ENCODE measurements at places on chromosomes 3 and 15.

- DNase-seq = no peak
Observed at GRCh38 chr15:90439946-90440345, 51.9 kb downstream of the IQGAP1 start.

DNA sequence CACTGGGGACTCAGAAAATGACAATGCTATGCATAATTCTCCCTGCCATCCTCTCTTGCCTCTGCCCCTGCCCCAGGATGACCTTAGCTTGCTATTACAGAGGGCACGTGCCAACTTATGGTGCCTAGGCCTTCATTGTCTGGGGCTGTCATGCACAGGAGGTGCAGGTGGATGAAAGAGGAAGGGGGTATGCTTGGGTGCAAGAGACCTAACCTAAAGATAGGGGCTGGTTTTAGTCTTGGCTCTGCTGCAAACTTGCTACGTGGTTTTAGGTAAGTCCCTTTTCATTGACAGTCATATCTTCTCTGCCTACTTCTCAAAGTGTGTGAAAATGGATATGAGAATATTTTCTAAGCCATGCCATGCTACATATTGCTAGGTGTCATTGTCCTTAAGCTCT lies 161.3 kb downstream of the EPHB1 start:
- no peak for DNase-seq

GRCh38 chr3:100288288-100288894 lies 27.6 kb downstream of the TBC1D23 start:
- DNase-seq = no peak

DNA sequence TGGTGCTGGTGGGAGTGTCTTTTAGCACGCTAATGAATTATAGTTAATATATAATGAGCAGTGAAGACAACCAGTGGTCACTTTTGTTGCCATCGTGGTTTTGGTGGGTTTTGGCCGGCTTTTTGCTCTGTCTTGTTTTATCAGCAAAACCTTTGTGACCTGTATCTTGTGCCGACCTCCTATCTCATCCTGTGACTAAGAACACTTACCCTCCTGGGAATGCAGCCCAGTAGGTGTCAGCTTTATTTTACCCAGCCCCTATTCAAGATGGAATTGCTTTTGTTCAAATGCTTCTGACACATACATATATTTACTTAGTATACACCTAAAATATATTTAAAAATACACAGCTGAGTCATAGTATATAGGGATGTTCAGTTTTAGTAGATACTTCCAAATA lies 770.3 kb downstream of the PDCD6IP start:
- no peak for DNase-seq

DNA sequence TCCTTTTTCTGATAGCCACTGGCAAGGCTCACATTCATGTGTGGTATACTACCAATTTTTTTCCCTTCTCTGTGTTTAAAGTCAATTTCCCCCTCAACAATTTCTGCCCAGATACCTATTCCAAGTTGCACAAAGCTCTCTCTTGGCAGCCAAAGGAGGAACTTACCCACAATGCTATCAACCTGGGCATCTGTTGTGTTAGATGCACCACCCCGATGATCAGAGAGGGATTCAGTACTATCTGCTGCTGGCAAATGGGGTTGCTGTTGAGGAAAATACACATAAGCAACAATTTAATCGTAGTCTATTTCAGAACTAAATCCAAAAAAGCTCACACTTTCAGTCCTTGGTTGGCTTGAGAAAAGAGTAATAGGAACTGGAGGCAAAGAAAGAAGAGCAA lies 46.1 kb downstream of the AAGAB start:
- no peak for DNase-seq

GRCh38 chr3:14475621-14476020 lies 64.5 kb downstream of the GRIP2 start:
- DNase-seq = no peak

DNA sequence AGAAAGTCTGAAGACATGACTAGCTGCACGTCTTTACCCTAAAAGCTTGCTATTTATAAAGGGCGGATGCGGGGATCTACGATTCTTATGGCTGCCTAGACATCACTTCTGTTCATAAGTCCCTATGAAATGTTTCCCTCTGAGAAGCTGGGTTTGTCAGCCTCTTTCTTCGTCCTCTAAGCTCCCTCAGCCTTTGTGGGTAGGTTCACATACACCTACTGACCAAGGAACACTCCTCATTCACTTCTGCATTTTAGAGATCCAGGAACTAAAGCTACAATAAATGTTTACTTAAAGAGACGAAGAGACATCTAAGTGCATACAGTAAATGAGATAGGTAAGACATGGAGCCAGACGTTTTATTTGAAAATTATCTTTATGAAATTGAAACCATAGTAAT lies 16.7 kb upstream of the RAMAC start:
- no peak for DNase-seq

DNA sequence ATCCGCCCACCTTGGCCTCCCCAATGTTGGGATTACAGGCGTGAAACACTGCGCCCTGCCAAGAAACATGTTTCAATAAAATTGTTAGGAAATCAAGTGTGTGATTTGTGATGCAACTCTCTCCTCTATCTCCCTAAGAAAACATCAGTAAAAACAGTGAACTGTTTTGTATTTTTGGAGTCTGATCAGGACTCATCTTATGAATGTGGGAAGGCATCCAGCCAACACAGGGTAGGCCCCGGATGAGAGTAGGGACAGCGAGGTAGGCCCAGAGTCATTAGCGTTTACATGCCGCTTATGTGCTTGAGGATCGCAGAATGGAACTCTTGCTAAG lies 884 bp upstream of the GLYCTK start:
- no peak for DNase-seq

DNA sequence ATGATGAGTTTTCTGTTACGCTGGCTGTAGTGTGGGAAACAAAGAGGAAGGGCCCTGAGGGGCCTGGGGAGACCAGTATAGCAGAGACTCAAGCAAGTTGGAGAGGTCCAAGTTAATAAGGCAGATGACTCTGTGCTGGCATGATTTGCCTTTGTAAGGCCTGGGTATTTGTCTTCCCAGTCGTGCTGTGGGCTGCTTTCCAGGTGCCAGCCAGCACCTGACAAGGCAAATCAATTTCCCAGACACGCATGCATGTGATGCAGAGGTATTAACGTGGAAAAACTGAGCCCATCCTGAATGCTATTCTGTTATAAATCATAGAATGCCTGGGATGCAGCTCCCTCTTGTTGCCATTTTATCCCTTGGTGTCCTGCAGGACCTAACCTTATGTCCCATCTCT lies 175.6 kb downstream of the MFSD1 start:
- no peak for DNase-seq

GRCh38 chr3:90062016-90062415 lies 954.6 kb downstream of the EPHA3 start:
- no peak for DNase-seq
